ENCODE measurements at places on chromosomes 2 and 18.

- DNase-seq = no peak
Measured at GRCh38 chr2:156405586-156405985, 30.6 kb upstream of the GPD2 start.

- no peak for DNase-seq
Measured at GRCh38 chr2:62760555-62760954, 55.0 kb downstream of the EHBP1 start.

- no peak for DNase-seq
Measured at GRCh38 chr2:121171625-121172119, 113.3 kb downstream of the TFCP2L1 start.

DNA sequence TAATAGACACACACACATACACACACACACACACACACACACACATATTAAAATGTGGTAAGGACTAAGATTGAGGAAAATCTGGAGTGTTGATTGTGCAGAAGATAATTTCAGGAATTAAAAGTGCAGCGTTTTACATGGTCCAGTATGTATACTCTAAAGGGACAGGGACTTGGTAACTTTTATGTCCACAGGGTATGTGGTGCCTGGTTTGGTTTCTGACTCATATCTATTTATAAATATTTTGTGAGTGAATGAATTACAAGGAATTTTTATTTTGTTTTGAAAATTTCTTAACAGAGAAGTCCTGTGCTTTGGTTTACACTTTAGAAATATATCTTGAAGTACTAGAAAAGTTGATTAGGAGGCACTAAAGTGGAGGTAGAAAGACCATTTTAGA lies 287.7 kb upstream of the NXPH2 start:
- no peak for DNase-seq

DNA sequence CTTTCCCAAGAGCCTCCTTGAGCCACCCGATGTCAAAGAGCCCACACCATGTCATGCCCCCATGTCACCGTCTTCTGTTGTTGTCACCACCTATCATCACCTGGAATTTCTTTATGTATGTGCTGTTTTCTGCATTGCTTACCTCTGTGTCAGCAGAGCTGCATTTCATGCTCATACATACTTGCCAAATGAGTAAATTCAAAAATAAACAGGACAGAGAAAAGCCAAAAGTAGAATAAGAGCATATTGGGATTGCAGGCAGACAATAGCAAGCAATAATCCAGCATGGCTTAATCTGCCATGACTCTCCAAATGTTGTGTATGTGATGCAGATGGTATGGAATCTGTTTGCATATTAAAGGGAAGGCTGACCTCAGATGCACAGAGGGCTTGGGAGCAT lies 15.3 kb upstream of the RGPD4 start:
- no peak for DNase-seq

DNA sequence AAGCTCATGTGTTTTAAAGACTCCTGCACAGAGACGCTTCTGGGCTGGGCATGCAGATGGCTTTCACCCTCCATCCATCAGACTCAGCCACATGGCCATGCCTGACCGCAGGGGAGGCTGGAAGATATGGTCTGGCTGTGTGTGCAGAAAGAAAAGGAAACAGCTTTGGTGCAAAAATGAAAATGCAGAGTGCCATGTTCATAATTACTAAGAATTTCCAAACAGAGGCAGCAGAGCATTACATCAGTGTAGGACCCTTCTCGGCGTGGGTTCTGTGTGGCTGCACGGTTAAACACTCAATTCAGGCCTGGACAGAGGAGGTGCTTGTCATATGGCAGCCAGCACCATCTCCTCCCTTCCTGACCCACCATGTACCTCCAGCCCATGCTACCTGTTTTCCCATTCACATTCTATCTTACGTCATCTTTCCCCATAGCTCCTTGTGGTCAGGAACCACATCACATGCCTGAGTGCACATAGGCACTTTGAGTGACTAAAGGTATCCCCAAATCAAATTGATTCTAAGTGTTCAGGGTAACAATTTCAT lies 200.3 kb upstream of the ID2 start:
- no peak for DNase-seq

- DNase-seq = no peak
Measured at GRCh38 chr2:45833968-45834344, 182.5 kb downstream of the PRKCE start.

DNA sequence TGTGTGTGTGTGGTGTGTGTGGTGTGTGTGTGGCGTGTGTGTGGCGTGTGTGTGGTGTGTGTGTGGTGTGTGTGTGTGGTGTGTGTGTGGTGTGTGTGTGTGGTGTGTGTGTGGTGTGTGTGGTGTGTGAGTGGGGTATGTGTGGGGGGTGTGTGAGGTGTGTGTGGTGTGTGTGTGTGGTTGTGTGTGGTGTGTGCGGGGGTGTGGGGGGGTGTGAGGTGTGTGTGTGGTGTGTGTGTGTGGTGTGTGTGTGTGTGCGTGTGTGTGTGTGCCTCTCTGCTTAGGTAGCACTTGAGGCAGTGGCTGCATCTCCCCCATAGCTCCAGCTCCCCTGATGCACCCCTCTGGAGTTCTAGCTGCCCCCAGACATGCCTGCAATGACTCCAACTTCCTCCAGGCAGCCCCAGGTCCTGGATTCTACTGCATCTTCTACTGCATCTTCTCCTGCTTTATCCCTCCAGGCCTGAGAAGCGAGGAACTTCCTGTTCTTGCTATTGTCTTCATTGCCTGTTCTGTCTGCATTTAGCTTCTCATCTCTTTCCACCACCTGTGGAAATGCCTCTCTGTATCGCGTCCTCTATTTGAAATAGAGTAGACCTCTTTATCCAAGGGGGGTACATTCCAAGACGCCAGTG lies 22.2 kb upstream of the MLPH start:
- no peak for DNase-seq

DNA sequence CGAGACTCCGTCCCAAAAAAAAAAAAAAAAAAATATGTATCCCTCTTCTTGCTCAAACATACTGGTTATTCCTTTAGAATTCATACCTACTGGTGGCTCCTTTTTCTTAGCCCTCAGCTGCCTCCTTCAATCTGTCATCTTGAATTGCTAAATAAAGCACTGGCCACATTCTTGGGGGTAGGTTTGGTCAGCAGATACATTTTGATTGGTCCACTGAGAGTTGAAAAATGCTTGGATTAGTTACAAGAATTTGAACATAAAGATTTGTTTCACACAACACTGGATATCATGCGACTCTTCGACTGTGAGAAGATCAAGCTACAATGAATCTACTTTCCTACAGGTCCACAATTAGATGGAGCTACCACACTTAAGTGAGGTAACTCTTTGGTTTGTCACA lies 906.1 kb upstream of the SLC39A10 start:
- no peak for DNase-seq

GRCh38 chr18:62844850-62845643 lies 129.7 kb downstream of the PHLPP1 start:
- DNase-seq = no peak

- DNase-seq = no peak
Measured at GRCh38 chr2:18721038-18721922, 131.9 kb upstream of the NT5C1B start.

DNA sequence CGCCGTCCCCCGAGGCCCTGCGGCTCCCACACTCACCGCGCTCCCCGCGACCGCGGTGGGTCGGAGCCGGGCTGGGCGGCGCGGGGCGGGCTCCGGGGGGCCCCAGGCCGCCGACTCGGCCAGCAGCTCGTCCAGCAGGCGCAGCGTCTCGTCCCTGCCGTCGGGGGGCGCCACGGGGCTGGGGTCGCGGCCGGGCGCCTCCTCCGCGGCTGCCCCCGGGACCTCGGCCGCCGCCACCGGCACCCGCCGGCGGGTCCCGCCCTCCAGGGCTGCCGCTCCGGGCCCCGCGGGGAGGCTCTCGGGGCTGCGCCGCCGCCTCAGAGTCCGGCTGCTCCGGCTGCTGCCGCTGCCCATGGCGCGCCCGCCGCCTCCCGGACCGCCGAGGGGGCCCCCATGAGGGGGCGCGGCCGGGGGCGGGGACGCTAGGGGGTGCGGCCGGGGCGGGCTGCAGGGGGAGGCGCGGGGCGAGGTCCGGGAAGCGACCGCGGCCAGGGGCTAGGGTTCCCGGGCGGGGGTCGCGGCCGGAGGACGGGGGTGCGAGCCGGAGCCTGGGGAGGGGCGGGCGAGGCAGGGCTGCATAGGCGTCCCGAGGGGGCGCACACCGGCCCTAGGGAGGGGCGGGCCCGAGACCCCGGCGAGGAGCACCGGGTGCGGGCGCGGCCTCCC lies at the start of gene CYS1:
Gene CYS1, minus strand, starts transcription at position 542 of the 666 bp plus-strand sequence. Its CDS starts 188 bp downstream, at position 354.
- no peak for DNase-seq

- no peak for DNase-seq
Measured at GRCh38 chr2:173607606-173608311, 253.1 kb downstream of the CDCA7 start.

GRCh38 chr18:53701697-53702096 lies 522.8 kb downstream of the MBD2 start:
- no peak for DNase-seq

Data from transverse colon (tissue), 4 donors.